ENCODE measurements at places on chromosomes 6 and 20. TPM values are rescaled to one million over a fixed set of nuclear protein-coding genes. Genes with fewer than 3 reads are reported as not detected.

DNA sequence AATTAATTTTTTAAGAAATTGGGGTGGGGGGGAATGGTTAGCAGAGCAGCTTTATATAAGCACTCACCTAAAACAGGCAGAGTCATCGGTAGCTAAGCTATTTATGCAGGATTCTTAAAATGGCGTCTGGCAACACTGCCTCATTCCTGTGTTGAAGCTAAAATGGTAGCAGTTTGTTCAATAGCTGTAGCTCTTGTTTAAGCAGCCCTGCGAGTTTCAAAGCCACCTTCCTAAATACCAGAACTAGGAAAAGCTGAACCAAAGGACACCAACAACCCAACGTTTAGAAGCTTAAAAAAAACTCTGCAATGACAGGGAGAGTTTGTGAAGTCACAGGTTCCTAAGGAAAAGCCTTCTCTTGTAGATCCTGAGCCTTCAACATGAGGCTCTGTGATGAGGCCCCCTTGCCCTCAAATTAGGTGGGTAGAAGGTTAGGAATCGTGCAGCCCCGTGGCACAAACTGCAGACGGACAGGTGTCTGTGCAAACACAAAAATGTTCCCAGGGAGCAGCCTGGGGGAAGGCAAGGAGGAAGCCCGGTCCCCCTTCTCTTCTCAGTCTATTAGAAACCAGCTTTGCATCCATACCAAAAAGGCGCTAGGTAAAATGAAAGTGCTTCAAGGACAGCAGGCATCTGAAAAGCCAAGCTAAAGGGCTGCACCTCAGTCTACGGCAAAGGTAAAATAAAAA, 4.7 kb downstream of the ZMYND8 start:
- no peak for DNase-seq

The KHDC1 gene
- 2.3 TPM for total RNA-seq

GRCh38 chr6:75266716-75267291, 17.8 kb downstream of the TMEM30A start:
- DNase-seq = no peak

GRCh38 chr6:146017672-146018071, 11.2 kb upstream of the GRM1 start:
- DNase-seq = no peak

DNA sequence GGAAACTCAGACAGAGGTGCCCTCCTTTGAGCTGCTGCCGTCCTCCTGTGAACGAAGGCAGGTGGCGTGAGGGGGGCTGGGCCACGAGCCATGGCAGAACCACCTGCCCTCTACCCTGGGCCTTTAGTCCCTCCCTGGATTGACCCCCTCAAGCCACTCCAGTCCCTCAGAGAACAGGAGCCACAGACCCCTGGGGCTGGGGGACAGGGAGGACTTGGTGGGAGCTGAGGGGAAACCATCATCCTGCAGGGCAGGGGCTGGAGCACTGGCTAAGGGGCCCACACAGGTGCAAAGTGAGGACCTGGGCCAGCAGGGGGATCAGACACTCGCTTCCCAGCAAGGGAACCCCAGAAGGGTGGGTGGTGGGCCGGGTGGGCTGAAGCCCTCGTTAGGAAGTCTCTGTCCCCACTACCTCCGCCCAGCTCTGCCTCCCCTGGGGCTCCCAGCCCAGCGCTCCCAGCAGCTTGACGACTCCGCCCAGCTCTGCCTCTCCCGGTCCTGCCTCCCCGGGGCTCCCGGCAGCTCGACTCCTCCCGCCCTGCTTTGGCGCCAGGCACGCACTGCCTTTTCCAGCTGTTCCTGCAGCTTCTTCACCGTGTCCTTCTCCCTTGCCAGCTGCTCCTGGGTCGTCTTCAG, 44.4 kb downstream of the DSTN start:
- DNase-seq = no peak

DNA sequence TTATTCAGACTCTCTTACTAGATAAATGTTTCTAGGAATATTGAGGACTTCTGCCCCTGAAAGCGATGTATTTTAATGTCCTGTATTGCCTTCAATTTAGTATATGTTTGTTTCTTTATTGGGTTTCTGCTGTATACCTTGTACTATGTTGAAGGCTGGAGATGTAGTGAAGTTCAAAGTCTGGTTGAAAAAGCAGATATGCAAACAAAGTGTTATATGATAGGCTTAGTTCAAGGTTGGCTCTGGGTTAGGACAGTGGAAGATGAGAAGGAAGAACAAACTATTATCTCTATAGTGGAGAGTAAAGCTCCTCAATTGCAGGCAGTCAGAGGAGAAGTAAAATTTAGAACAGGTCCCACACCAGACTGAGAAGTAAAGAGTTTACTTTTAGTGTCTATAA, 36.3 kb upstream of the ADGRG6 start:
- no peak for DNase-seq

Measured in thymus (tissue), 14 donors.